ENCODE measurements at places on chromosomes 1 and 21. TPM values are rescaled to one million over a fixed set of nuclear protein-coding genes. Genes with fewer than 3 reads are reported as not detected.

The VASH2 gene
- 52.3 TPM for total RNA-seq

The CYP4A11 gene
- 0.36 TPM for total RNA-seq

The CIART gene
- 4.4 TPM for total RNA-seq

The ZMYM4 gene
- total RNA-seq, result 73.1 TPM

The SLAMF9 gene
- total RNA-seq, result not detected

The FMN2 gene
- total RNA-seq, result 40.3 TPM

The KDM5B gene
- total RNA-seq, result 209 TPM

The GNAT2 gene
- not detected for total RNA-seq

The PBX1 gene
- total RNA-seq, result 107 TPM

The FOXD2 gene
- 0.18 TPM for total RNA-seq

The TNNT2 gene
- not detected for total RNA-seq

The RPS8 gene
- total RNA-seq, result 658 TPM

The PRAMEF14 gene
- not detected for total RNA-seq

The CD34 gene
- 2.8 TPM for total RNA-seq

The CYP4X1 gene
- total RNA-seq, result 17.5 TPM

The RAB42 gene
- 3.0 TPM for total RNA-seq

The ZNF683 gene
- total RNA-seq, result not detected

Measured in cerebellum (tissue), 4 donors.